B cell (primary cell): ENCODE measurements at places on chromosomes 12 and 14.

GRCh38 chr12:57614178-57614947 is 3.1 kb downstream of the ARHGEF25 start:
- DNase-seq = peak; percentile 80

GRCh38 chr12:18864900-18865561 is 127.1 kb downstream of the CAPZA3 start:
- DNase-seq = no peak

DNA sequence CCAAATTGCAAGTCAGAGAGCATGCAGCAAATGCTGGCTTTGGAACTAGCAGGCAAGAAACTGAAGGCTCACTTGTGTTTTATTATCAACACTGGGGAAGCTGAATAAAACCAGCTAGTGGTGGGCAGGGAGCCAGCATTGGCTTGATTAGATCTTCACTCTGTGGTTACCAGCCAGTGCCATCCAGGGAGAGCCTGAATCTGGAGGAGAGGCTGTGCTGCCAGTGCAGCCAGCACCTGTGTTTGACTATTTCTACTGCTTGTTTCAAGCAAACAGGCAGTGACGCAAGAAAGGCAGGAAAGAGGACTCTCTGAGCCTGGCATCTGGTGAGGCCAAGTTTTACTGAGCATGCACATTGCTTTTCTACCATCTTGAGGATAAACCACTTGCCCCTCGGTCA is 247.0 kb downstream of the PHLDA1 start:
- no peak for DNase-seq

- no peak for DNase-seq
Measured at GRCh38 chr14:100149851-100150611, 9.4 kb downstream of the DEGS2 start.

DNA sequence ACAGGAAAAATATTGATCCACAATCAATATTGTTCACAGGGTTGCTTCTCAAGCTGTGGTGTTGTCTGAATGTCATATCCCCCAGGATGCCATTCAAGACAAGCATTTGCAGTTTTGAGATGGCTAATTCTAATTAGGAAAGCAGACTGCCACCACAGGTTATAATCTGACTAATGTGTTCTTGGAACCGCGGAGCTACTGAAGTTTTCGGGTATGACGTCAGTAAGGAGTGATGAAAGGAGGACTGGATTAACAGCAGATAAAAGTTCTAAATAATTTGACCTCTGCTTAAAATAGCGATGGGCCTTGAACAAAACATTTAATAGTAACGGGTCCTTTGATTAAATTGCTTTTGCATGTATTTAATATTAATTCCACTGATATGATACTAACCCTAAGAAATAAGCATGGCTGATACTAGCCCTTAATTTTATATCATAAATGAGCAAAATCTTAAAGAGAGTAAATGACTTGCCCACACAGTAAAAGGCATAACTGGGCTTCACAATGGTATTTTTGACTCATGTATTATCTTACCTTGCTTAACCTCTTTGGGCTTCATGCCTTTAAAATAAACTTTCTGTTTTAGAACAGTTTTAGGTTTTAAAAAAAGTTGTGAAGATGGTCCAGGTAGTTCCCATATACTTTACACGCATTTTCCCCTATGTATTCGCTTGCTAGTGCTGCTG is 50.3 kb downstream of the TSHR start:
- DNase-seq = no peak

- DNase-seq = no peak
Measured at GRCh38 chr14:87690076-87690613, 302.8 kb downstream of the GALC start.

- no peak for DNase-seq
Measured at GRCh38 chr12:124323771-124324530, 29.1 kb downstream of the RFLNA start.

DNA sequence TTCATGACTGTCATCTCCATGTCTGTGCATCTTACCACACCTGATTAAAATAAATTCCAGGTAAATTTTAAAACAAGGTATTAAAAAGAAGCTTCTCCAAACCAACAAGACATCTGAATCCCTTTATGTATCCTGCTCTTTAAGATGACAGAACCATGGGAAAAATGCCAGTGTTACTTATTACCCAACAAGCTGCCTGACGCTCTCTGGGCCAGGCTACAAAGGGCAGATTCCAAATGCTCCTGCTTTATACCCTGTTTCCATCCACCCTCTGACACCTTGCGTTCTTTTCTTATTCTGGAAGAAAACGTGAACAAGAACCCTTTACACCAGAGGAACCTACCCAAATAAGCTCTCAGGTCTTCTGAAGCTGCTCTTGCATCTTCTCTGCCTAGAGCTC is 70.7 kb downstream of the SLC8A3 start:
- no peak for DNase-seq

DNA sequence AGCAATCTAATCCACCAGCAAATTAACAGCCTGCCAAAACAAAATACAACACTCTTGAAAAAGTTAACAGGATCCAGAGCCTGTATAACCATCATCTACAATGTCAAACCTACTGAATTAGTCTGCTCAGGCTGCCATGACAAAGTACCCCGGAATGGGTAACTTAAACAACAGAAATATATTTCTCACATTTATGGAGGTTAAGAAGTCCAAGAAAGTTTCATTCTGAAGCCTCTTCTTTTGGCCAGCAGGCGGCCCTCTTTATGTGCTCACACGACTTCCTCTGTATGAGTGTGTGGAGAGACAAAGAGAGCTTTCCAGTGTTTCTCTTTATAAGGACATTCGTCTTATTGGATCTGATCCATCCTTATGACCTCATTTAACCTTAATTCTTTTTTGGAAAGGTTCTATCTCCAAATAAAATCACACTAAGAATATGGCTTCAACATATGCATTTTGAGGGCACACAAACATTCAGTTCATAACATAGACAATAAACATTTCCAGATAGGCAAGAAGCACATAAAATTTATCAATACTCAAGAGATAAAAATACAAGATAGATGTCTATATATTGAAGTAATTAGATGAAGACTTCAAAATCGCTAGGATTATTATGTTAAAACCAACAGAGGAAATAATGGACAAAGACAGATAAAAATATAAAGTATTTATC is 5.9 kb upstream of the RERG start:
- DNase-seq = peak; percentile 22

- DNase-seq = no peak
Measured at GRCh38 chr12:47378222-47378582, 298.4 kb upstream of the AMIGO2 start.

GRCh38 chr14:31026077-31026449 is at the start of gene STRN3:
Gene STRN3 (minus strand): TSS chr14:31026379. CDS start chr14:31026185, 194 bp downstream.
- no peak for DNase-seq

DNA sequence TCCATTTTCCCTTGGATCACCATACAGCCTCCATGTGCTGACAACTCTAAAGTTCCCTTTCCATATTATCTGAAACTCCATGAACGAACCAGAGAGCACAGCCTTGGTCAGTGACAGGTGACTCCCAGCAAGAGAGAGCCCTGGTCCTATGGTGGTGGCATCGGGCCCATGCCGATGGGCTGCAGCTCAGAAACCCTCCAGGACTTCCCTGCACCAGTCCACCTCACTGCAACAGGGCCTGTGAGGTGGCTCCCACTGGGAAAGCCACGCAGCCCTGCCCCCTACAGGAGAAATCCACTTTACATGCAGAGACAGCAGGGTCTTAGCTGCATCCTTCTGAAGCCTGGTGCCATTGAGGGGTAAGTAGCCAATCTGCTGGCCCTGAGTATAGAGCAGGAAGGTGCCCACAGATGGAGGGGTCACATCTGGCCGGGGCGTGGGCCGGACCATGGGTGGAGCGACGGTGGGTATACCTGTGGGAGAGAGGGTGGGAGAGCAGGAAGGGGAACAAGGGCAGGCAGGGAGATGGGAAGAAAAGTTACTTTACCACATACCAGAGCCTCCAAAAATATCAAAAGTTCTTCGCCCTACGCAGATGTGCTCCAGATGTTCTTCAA is 24.7 kb downstream of the RTRAF start:
- no peak for DNase-seq

DNA sequence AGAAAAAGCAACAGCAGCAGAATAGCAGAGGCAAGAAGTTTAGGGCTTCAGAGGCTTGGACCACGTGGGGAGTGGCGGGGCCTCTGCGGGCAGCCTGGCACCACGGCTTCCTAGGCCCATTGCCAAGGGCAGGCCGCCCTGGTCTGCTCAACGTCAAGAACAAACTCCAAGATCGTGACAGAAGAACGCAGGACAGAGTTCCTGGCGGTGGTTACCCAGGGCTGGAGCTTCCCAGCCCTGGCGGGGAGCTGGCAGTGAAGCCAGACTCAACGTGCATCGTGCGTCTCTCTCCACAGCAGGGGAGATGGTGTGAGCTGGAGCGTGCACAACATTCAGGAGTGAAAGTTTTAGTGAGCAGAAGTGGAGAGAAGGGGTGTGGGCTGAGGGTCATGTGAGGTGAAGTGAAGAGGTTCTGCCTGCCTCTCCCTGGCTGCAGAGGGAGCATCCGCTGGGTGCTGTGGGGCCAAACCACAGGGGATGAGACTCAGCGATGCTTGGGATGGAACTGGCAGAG is 13.9 kb upstream of the CACNA2D4 start:
- no peak for DNase-seq

GRCh38 chr14:100072783-100073346 is 7.6 kb downstream of the EVL start:
- DNase-seq = peak; percentile 81

GRCh38 chr12:15584366-15585041 is 204.7 kb downstream of the EPS8 start:
- peak; percentile 76 for DNase-seq

GRCh38 chr12:53076461-53076860 is 2.7 kb downstream of the SPRYD3 start:
- DNase-seq = no peak

DNA sequence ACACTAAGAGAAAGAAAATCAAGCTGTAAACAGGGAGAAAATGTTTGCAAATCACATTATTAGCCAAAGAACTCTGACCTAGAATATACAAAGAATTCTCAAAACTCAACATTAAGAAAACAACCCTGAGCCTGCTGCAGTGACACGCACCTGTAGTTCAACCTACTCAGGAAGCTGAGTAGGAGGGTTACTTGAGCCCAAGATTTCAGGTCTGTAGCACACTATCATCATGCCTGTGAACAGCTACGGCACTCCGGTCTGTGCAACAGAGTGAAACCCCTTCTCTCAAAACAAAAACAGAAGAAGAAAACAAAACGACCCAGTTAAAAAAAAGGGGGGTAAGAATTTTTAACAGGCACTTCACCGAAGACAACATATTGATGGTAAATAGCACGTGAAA is 20.8 kb downstream of the SAV1 start:
- peak; percentile 56 for DNase-seq

DNA sequence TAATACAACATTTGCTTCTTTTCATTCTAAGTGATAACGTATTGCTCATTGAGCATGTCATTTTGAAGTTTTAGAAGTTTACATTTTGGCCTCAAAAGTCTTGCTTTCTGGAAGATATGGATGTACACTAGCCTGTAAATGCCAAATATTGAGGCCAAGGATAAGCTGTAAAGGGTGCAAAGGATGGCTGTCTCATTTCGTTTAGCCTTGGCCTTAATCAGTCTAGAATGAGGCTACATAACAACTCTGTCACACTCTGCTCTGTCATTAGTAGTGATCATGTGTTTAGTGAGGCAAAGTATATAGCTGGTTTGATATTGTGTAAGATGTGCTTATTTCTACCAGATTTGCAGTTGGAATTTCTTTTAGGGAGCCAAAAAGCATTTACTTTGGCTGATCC is 344.5 kb downstream of the TMTC2 start:
- no peak for DNase-seq

DNA sequence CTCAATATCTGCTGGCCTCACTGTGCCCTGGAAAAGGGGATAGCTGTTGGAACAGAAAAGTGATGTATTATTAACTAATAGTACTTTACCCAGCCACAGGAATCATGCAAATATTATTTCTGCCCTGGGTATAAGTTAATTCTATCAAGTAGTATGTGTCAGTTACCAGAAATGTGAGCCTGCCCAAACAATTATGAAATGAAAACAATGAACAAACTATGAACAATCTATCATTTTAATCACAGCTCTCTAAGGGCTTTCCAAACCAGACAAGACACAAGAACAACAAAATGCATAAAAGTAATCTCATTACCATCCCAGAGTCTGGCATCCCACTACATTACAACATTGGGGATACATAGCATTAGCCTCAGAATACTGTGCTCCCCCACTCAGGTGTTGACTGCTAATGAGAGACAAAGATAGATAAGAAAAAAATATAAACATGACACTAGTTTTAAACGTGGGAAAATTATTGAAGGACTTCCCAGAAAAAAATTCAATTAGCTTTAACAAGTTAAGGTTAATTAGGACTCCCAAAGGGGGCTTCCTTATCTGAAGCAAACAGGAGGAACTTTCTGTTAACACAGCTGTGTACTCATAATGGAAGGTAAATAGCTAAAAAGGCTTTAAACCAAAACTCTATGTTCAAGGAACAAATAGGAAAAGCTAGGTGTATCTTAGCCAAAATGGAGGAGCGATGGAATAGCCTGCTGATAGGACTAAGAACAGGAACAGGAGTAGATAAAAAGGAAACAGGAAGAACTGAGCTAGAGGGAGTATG is 3.3 kb downstream of the DCAF5 start:
- DNase-seq = no peak

DNA sequence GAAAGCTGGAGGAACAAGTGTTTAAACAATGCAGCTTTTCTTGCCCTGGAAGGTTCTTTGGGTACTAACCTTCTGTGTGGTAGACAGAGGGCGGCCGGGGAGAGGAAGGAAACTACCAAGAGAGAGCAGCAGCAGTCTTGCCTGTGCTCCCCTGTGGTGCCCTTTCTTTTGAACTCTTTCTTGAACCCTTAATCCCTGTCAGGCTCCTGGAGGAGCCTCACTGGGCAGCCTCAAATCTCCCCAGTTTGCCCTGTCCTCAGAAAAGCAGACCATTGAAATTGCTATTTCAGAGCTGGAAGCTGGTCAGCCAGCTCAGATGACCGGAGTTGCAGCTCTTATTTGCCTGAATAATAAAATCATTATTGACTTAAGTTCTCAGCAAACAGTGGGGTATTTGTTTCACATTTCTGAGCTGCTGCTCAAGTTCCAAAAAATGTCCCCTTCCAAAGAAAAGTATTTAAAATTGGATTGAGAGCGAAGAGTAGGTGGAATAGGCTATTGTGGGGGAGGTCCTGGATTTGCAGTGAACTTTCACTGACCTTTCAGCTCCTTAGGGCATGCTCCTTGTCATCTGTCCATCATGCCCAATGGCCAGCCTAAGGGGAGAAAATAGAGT is 42.1 kb upstream of the RNASE3 start:
- no peak for DNase-seq

GRCh38 chr14:28220391-28220790 is 546.2 kb upstream of the FOXG1 start:
- DNase-seq = no peak

GRCh38 chr14:101791919-101792572 is 30.5 kb downstream of the PPP2R5C start:
- no peak for DNase-seq

DNA sequence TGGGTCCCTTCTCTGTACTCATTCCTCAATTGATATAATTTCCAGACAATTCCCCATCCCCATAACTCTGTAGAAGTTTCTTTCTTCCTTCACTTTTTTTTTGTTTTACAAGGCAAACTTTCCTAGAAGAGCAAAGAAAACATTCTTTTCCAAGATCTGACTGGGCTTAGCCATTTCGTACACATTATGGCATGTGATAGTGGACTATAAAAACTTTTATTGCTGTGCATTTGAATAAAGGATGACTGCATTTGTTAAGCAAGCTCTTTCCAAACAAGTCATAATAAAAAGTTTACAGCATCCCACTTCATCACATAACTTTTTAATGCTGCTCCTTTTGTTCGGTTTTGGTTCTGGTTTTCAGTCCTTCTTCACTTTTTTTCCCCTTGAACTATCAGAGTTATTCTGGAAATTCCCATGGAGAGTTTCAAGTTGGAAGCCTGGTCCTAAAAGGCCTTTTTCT is 231.0 kb upstream of the HMGA2 start:
- DNase-seq = no peak
